ENCODE measurements at places on chromosomes 3 and 15. TPM values are rescaled to one million over a fixed set of nuclear protein-coding genes. Genes with fewer than 3 reads are reported as not detected.

DNA sequence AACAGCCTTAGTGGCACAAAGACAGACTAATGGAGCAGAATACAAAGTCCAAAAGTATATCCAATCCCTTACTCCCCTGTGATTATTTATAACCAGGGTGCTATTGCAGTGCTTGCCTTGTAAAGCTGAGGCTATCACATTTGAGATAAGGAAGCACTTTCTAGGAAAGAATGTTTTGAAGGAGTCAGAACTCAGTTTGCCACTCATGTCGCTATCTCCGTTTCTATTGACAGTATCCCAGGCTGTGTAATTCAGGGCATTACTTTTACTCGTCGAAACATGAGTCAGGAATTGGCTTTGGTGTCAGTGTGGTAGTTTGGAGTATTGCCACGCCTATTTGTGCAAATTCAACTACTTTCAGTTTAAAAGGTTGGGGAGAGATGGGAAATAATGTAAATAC lies 78.4 kb downstream of the FBXL2 start:
- H3K27ac ChIP-seq: no peak overlapping the region
- H3K27me3 ChIP-seq: no peaks in the 10 kb centered on the region
- no peak for DNase-seq
- no peak overlapping the region for H3K4me3 ChIP-seq

TRH gene
- not detected for total RNA-seq

DNA sequence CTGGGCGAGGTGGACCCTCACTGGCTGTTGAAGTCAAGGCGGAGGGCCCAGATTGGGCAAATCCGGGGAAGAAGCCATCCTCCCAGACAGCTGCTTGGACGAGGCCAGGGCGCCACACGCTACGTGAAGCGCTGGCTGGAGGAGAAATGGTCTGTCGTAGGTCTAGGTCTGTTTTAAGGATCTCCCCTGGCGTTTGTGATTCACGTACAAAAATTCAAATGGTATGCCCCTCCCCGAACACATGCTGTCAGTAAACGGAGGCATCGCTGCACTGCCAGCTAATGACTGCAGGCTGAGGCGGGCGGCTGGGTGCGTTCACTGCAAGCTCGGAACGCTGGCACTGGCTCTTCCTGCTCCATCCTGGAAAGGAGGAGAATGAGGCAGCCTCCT lies 69.9 kb downstream of the EPHB3 start:
- peaks cover 4% of the 10 kb centered on the region for H3K4me1 ChIP-seq
- H3K27ac ChIP-seq: no peak overlapping the region
- H3K36me3 ChIP-seq: no peaks in the 10 kb centered on the region
- H3K27me3 ChIP-seq: no peaks in the 10 kb centered on the region
- H3K4me3 ChIP-seq: no peak overlapping the region

GRCh38 chr15:62153228-62153627 lies 11.9 kb downstream of the C2CD4B start:
- no peaks in the 10 kb centered on the region for H3K27me3 ChIP-seq
- no peaks in the 10 kb centered on the region for H3K36me3 ChIP-seq

DNA sequence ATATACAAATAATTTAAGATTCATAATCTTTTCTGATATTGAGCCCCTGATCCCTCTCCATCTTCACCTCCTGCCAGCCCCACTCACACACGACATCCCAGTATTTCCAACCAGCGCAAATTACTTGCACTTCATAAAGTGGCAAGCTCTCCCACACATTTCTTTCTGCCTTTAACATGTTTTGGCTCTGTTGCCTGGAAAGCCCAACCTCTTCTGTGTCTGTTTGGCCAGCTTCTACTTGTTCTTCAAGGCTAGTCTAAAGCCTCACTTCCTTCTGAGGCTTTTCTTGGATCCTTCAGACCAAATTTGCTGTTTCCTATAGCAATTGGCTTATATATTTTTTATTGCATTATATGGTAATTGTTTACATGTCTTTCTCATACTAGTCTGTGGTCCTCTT lies 5.1 kb upstream of the TM6SF1 start:
- no peak overlapping the region for H3K4me3 ChIP-seq
- no peaks in the 10 kb centered on the region for H3K36me3 ChIP-seq
- H3K27me3 ChIP-seq: no peaks in the 10 kb centered on the region
- no peaks in the 10 kb centered on the region for H3K4me1 ChIP-seq
- no peak overlapping the region for H3K27ac ChIP-seq
- no peak for DNase-seq

GRCh38 chr3:194306109-194306686 lies 44.9 kb downstream of the CPN2 start:
- H3K4me3 ChIP-seq: no peak overlapping the region
- H3K27me3 ChIP-seq: no peaks in the 10 kb centered on the region
- peaks cover 41% of the 10 kb centered on the region for H3K4me1 ChIP-seq
- H3K36me3 ChIP-seq: no peaks in the 10 kb centered on the region
- peak; percentile 71 for DNase-seq
- H3K27ac ChIP-seq: no peak overlapping the region

GRCh38 chr3:181549266-181549665 lies 162.5 kb upstream of the SOX2 start:
- no peak overlapping the region for H3K27ac ChIP-seq
- H3K4me3 ChIP-seq: no peak overlapping the region
- no peaks in the 10 kb centered on the region for H3K4me1 ChIP-seq

DNA sequence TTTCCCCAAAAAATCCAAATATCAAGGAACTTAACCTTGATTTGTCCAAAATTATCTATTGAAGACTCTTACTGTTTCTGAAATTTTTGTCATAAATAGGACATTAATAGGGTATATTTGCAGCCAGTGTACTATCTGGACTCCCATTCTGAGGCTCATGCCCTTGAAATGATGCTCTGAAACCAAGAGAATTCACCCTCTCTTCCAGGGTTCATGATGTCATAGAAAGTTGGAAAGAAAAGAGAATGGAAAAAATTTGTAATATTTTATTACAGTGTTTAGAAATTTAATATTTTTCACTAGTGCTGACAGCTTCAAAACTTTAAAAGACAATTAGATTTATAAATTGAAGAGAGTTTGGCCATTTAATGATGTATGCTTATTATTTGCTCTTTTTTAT lies 712.5 kb downstream of the MCTP2 start:
- no peak overlapping the region for H3K4me3 ChIP-seq
- DNase-seq: no peak
- H3K4me1 ChIP-seq: no peaks in the 10 kb centered on the region
- no peaks in the 10 kb centered on the region for H3K27me3 ChIP-seq
- H3K36me3 ChIP-seq: no peaks in the 10 kb centered on the region

DNA sequence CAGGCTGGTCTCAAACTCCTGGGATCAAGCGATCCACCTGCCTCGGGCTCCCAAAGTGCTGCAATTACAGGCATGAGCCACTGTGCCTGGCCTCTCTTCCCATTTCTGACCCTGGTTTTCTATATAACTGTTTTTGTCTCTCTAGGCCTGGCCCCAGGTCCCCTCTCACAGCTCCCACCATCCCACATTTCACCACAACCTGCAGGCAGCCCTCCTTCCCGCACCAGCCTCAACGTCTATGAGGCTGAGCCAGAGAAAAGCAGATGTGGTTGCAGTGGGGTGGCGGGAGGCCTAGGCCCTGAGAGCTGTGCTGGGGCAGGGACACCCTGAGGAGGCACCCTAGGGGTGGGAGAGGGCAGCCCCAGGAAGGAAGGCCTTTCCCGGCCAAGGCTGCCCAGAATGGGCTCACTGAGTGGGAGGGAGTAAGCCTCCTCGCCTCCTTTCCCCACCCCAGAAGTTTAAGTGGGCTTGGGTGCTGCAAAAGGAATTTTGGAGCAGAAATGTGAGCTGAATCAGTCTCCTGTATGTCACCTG lies 99.7 kb downstream of the LSM3 start:
- H3K4me1 ChIP-seq: no peaks in the 10 kb centered on the region
- no peak overlapping the region for H3K4me3 ChIP-seq
- DNase-seq: no peak

DNA sequence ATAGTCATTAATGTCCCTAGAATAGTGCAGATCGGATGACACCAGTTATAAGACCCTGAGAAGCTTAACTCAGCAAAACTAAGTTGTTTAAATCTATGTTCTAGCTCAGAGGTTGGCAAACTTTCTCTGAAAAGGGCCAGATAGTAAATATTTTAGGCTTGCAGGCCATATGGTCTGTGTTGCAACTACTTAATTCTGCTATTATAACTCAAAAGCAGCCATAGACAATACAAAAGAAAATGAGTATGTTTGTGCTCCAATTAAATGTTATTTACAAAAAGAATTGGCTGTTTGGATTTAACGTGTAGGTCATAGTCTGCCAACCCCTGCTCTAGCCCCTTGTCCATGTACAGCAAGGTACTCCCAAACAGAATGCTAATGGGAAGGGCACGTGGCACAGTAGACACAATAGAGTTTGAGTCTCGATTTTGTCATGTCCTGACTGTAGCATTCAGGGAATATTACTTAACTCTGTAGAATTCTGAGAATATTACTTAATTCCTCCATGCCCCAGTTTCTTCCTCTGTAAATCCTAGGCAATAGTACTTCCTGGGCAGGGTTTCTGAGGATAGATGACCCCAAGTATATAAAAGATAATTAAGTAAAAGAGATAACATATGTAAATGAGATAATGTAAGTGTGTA lies 70.5 kb upstream of the ATP2C1 start:
- H3K27me3 ChIP-seq: no peaks in the 10 kb centered on the region
- H3K27ac ChIP-seq: no peak overlapping the region
- no peak overlapping the region for H3K4me3 ChIP-seq

FANCD2OS gene
- total RNA-seq: not detected

DNA sequence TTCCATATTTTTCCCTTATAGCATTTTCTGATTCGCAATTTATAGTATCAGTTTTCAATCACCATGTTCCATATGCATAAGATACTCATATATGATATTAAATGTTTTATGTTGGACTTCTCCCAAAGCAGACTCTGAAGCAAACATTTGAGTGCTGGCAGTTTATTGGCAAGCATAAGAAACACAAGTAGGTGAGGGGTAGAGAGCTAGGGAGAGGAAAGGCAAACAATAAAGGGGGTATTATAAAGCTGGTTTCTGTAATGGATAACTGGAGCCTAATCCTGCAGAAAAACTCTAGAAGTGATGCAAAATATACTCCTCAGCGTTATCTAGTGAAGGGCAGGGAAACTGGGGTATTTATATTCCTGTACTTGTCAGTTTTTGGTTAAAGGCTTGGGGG lies 491.5 kb upstream of the TGFBR2 start:
- H3K27me3 ChIP-seq: no peaks in the 10 kb centered on the region
- DNase-seq: no peak
- no peaks in the 10 kb centered on the region for H3K36me3 ChIP-seq
- no peaks in the 10 kb centered on the region for H3K4me1 ChIP-seq
- H3K27ac ChIP-seq: no peak overlapping the region

ZNF660 gene
- total RNA-seq: 0.06 TPM

GMPPB gene
- 59.5 TPM for total RNA-seq

DNA sequence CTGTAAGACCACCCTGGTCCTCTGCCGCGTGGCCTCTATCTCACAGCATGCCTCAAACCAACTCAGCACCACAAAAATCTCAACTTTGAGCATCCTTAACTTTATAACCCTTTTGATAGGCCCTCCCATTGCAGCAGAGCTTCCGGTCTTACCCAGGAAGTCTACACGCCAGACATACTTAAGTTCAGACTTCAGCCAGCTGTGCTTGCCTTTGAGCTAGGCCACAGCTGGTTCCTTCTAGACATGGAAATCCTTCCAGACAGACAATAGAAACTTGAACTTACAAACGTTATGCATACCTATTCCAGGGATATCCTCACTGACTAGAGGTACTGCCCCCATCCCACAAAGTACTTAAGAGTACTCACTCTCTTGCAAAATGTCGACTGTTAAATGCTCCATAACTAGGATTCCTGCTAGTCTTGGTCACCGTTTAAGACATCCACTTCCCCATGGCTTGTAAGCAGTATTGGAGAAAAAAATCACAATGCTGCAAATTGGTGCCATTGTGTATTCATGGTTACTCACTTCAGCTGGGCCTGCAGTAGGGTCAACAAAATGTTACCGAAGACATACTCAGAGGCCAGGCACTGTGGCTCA lies 183.5 kb downstream of the TBL1XR1 start:
- no peaks in the 10 kb centered on the region for H3K4me1 ChIP-seq
- H3K27ac ChIP-seq: no peak overlapping the region
- H3K36me3 ChIP-seq: no peaks in the 10 kb centered on the region
- no peaks in the 10 kb centered on the region for H3K27me3 ChIP-seq
- H3K4me3 ChIP-seq: no peak overlapping the region
- DNase-seq: no peak

- peaks cover 11% of the 10 kb centered on the region for H3K36me3 ChIP-seq
- peaks cover 36% of the 10 kb centered on the region for H3K4me1 ChIP-seq
- H3K27ac ChIP-seq: peak overlapping the region; percentile 76
- no peak for DNase-seq
Observed at GRCh38 chr15:30990446-30991254, 778 bp downstream of the MTMR10 start.

DNA sequence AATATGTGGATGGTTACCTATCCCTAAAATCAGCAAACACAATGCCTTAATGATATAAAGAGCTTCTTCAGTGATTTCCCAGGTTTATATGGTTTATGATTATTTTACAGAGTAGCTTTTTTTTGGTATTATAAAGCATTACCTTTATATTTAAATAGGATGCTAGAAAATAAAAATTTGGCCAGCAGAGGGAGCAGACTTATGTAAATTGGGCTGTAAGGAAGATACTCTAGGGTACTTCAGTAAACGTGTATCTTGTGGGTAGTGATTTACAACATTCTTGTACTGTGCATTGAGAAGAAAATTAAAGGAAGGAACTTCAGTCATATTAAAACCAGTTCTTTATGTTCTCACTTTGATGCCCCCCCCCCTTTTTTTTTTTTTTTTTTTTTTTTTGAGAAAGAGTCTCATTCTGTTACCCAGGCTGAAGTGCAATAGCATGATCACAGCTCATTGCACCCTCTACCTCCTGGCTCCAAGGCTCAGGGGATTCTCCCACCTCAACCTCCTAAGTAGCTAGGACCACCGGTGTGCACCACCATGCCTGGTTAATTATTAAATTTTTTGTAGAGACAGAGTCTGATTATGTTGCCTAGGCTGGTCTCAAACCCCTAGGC lies 167.9 kb downstream of the BBX start:
- no peaks in the 10 kb centered on the region for H3K36me3 ChIP-seq
- peak; percentile 33 for DNase-seq
- H3K4me1 ChIP-seq: peaks cover 11% of the 10 kb centered on the region

- H3K4me1 ChIP-seq: peaks cover 92% of the 10 kb centered on the region
- no peaks in the 10 kb centered on the region for H3K36me3 ChIP-seq
- no peak for DNase-seq
- no peaks in the 10 kb centered on the region for H3K27me3 ChIP-seq
- no peak overlapping the region for H3K4me3 ChIP-seq
Observed at GRCh38 chr3:136914739-136915138, 43.0 kb upstream of the IL20RB start.

DNA sequence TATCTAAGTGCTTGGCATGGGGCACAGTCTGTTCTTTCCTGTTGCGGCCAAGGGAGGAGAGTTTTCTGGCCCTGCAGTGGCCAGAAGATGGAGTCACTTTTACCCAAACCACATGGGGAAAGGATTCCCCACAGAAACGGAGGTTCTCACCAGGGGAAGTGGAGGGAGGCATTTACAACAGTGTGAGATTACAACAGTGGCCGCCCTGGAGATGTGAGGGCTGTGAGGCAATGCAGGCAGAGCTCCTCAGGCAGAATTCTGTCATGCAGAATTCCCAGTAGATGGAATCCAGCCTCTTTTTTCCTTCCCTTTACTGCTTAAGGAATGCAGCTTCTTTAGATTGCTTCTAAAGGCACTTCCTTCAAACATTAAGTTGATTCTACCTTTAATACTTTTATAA lies 83.1 kb downstream of the CACNA1D start:
- H3K36me3 ChIP-seq: no peaks in the 10 kb centered on the region
- DNase-seq: no peak
- H3K27me3 ChIP-seq: peaks cover 4% of the 10 kb centered on the region
- no peak overlapping the region for H3K4me3 ChIP-seq
- no peaks in the 10 kb centered on the region for H3K4me1 ChIP-seq

- H3K27me3 ChIP-seq: no peaks in the 10 kb centered on the region
- H3K4me3 ChIP-seq: no peak overlapping the region
- H3K36me3 ChIP-seq: no peaks in the 10 kb centered on the region
- DNase-seq: no peak
Observed at GRCh38 chr3:50805321-50805720, 130.6 kb downstream of the DOCK3 start.
